ENCODE measurements at places on chromosomes 7 and 10. TPM values are rescaled to one million over a fixed set of nuclear protein-coding genes. Genes with fewer than 3 reads are reported as not detected.

DNA sequence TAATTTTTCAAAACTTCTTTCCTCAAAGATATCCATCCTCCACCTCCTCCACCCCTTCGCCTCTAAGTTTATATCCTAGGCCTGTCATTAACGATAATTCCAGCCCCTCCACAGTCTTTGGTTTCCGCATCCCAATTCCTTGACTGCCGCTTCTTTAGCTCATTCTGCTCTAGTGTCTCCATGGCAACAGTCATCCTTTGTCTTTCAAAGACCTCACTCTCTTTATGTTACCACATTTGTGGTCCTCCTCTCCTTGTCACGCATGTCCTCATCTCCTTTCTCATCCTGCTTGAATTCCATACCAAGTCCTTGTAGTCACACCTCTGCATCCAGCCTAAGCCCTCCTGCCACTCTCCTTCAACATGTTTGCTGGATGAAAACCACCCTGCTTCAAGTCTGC, 511.2 kb upstream of the KLF6 start:
- no peaks in the 10 kb centered on the region for H3K36me3 ChIP-seq
- H3K4me1 ChIP-seq = no peaks in the 10 kb centered on the region
- no peak for DNase-seq
- H3K27me3 ChIP-seq = no peaks in the 10 kb centered on the region
- no peak overlapping the region for H3K27ac ChIP-seq
- H3K4me3 ChIP-seq = no peak overlapping the region

DNA sequence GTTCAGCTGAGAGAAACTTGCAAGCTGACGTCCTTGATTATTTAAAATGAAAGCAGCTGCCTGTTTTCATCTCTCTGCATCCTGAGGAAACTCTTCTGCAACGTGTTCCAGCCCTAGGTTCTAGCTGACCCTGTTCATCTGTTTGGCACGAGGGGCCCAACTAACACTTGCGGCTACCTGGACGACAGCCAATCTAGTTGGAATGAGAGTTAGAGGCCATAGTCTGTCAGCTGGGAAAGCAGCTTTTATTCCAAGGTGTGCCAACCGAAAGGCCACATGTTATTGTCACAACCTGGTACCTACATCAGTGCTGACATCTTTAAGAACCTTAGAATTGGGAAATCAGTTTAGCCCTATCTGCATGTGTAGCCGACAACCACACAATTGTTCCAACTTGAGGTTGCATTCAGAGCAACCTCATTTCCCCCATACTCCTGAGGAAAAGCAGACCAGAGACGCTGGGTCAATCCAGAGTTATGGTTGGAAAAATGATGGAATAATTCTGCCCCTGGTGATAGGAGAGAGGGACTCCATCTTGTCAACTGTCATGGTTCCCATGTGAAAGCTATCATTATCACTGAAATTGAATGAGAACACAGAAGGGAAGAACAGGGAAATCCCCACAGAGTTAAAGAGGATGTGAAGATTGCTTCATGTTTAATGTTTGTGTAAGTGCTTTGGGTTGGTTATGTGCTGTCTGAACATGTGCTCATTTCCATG, 121.6 kb downstream of the EGFR start:
- H3K27ac ChIP-seq = no peak overlapping the region
- H3K4me1 ChIP-seq = no peaks in the 10 kb centered on the region

Gene PPP1R9A
- 12.0 TPM for total RNA-seq

DNA sequence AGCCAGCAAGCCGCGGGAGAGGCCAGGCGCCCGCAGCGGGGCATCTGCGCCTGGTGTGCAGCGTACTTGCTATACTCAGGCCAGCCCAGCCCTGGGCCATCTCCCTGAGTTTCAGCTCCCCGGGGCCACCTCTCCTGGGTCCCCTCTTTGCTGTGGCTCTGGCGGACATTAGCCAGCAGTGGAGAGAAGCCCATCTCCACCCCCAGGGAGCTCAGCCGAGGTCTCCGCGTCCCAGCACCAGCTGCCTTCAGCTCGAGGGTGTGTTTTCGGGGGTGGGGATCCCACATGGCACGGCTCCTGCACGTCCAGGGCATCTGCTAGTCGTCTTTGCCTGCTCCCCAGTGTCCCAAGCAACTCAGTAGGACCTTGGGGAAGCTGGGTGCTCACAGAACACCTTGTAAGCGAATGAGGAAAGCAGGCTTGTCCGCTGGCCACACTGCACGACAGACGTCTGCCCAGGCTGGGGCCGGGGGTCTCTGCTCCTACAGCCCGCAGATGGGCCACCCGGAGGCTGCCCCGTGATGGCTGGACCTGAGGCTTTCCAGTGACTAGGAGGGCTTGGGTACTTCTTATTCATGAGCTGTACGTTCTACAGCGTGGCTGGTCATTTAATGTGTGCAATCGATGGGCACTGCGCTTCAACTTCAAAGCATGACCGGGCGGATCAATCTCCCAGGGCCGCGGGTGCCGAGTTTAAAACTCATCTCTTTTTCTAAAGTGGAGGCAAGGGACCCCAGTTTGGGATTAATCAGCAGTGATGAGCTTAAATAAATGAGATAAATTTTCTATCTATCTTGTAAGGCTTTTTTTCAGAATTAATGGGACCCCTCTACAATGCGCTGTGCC, 455.7 kb downstream of the DNAJB6 start:
- H3K27me3 ChIP-seq = no peaks in the 10 kb centered on the region
- DNase-seq = no peak
- no peaks in the 10 kb centered on the region for H3K4me1 ChIP-seq
- H3K27ac ChIP-seq = no peak overlapping the region

Gene IFIT5
- 18.5 TPM for total RNA-seq

DNA sequence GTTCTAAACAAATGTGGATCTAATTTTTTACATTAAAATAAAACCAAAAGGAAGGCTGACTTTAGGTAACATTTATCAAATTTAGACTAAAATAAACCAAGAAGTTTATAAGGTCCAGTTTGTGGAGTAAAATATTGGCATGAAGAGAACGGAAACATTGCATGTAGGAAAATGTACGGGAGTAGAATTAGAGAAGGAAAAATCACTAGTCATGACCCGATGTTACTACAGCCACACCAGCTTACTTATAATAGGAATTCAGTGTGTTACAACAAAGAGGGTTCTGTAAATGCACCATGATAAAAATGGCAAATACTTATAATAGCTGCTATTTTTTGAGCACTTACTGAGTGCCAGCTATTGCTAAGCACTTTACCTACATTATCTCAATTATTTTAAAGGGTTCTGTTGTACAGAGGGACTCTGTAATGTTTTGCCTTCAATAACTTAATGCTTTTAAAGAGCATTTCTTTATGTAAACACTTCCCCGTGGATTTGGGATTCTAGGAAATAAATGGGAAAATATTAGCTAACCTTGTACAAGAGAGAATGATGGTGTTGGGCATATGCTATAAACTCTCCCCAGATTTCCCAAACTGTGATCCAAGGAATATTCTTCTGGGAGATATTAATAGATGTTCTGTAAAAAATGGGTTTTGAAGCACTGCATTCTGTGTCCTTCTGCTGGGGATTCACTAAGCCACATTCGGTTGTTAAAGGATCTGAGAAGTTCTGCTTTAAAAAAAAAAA, 296.7 kb downstream of the BBS9 start:
- H3K4me3 ChIP-seq = no peak overlapping the region
- no peaks in the 10 kb centered on the region for H3K4me1 ChIP-seq
- H3K36me3 ChIP-seq = no peaks in the 10 kb centered on the region
- DNase-seq = no peak

Gene BLOC1S2
- 26.4 TPM for total RNA-seq
